ENCODE measurements at places on chromosomes 1 and 21.

GRCh38 chr1:116075990-116076389 is 35.2 kb upstream of the MAB21L3 start:
- H3K27ac ChIP-seq = no peak overlapping the region
- H3K27me3 ChIP-seq = no peaks in the 10 kb centered on the region
- H3K36me3 ChIP-seq = no peaks in the 10 kb centered on the region
- H3K4me1 ChIP-seq = no peaks in the 10 kb centered on the region
- no peak for DNase-seq

- H3K27me3 ChIP-seq = peaks cover 4% of the 10 kb centered on the region
- H3K27ac ChIP-seq = no peak overlapping the region
- no peak for DNase-seq
- H3K36me3 ChIP-seq = no peaks in the 10 kb centered on the region
- H3K4me3 ChIP-seq = no peak overlapping the region
- H3K4me1 ChIP-seq = no peaks in the 10 kb centered on the region
Observed at GRCh38 chr1:36920371-36920770, 113.9 kb downstream of the GRIK3 start.

- H3K27ac ChIP-seq = no peak overlapping the region
- peaks cover 9% of the 10 kb centered on the region for H3K4me1 ChIP-seq
- no peak for DNase-seq
- H3K27me3 ChIP-seq = peaks cover 43% of the 10 kb centered on the region
- H3K36me3 ChIP-seq = no peaks in the 10 kb centered on the region
Observed at GRCh38 chr1:245148861-245149260, 5.9 kb upstream of the KIF26B start.

DNA sequence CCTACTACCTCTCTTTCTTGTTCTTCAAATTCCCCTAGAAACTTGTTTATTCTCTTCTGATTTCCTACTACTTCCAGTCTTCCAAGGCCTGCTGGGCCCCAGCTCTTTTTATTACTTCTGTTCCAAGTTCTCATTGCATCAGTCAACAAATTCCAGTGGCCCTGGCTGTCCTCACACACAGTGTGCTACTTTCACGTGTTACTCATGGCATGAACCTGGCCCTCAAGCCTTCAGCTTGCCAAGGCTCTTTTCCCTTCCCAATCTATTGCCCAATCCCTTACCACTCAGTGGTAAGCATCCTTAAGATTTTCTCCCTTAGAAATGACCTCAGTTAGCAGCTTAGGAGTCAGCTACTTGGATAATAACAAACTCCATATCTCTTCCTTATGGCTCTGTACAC is 613.5 kb downstream of the LMO4 start:
- H3K4me3 ChIP-seq = no peak overlapping the region
- no peaks in the 10 kb centered on the region for H3K36me3 ChIP-seq
- H3K4me1 ChIP-seq = no peaks in the 10 kb centered on the region
- DNase-seq = no peak
- no peak overlapping the region for H3K27ac ChIP-seq

GRCh38 chr1:154386643-154387352 is 18.3 kb upstream of the IL6R start:
- peak; percentile 99 for DNase-seq
- H3K4me3 ChIP-seq = peak overlapping the region; percentile 57
- no peaks in the 10 kb centered on the region for H3K27me3 ChIP-seq
- peaks cover 43% of the 10 kb centered on the region for H3K4me1 ChIP-seq
- no peaks in the 10 kb centered on the region for H3K36me3 ChIP-seq

DNA sequence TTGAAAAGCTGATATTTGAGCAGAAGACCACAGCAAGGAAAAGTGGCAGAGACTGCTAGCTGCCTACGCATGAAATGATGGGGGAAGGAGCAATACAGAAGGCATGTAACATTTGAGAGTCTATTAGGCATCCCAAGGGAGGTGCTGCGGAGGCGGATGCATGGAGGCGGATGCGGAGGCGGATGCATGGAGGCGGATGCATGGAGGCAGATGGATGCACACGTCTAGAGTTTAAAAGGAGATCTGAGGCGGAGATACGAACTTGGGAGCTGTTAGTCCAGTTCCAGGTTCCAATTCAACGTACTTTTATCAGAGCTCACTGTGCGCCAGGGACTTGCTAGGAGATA is 744 bp upstream of the DDX20 start:
- H3K4me3 ChIP-seq = peak overlapping the region; percentile 88
- H3K27ac ChIP-seq = peak overlapping the region; percentile 98
- no peaks in the 10 kb centered on the region for H3K27me3 ChIP-seq
- DNase-seq = peak; percentile 58
- H3K36me3 ChIP-seq = peaks cover 23% of the 10 kb centered on the region

GRCh38 chr1:216900116-216900620 is 176.9 kb upstream of the ESRRG start:
- DNase-seq = no peak
- H3K36me3 ChIP-seq = no peaks in the 10 kb centered on the region
- no peak overlapping the region for H3K4me3 ChIP-seq
- H3K27ac ChIP-seq = no peak overlapping the region

DNA sequence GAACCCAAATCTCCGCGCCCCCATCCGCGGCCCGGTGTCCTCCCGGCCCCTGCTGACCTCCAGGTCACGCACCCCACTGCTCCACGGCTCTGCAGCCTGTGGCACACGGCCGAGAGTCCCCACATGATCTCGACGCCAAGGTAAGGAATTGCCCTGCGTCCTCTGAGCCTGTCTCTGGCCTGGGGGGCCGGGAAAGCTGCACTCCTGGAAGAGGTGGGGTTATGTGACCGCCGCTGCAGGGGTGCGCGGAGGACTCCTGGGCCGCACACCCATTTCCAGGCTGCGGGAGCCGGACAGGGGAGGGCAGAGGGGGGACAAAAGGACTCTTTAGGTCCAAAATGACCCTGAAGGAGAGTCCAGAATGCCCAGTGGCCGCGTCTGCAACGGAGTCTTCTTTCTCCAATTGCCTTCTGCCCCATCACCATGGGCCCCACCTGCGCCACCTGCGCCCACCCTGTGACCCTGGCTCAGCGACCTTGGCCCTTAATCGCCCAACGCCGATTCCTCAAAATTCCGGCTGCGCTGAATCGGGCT is 997 bp upstream of the SIM2 start:
- peaks cover 76% of the 10 kb centered on the region for H3K27me3 ChIP-seq
- H3K27ac ChIP-seq = no peak overlapping the region
- no peak overlapping the region for H3K4me3 ChIP-seq
- peaks cover 2% of the 10 kb centered on the region for H3K36me3 ChIP-seq

GRCh38 chr1:100340494-100340893 is 11.8 kb upstream of the CDC14A start:
- peaks cover 1% of the 10 kb centered on the region for H3K27me3 ChIP-seq
- H3K4me3 ChIP-seq = no peak overlapping the region
- no peaks in the 10 kb centered on the region for H3K4me1 ChIP-seq
- DNase-seq = no peak
- no peak overlapping the region for H3K27ac ChIP-seq

Measured in activated CD8-positive, alpha-beta T cell treated with anti-CD3 and anti-CD28 coated beads for 36 hours (primary cell).